SW480 (cell line): ENCODE measurements at places on chromosomes 6 and 20.

- DNase-seq: no peak
These were observed 22.6 kb upstream of the ULBP3 start for GRCh38 chr6:150091476-150091875.

GRCh38 chr6:36386495-36387439 lies 702 bp downstream of the ETV7 start:
- peak; percentile 38 for DNase-seq

- no peak for DNase-seq
These were observed 253.3 kb upstream of the JAG1 start for GRCh38 chr20:10927011-10927583.

DNA sequence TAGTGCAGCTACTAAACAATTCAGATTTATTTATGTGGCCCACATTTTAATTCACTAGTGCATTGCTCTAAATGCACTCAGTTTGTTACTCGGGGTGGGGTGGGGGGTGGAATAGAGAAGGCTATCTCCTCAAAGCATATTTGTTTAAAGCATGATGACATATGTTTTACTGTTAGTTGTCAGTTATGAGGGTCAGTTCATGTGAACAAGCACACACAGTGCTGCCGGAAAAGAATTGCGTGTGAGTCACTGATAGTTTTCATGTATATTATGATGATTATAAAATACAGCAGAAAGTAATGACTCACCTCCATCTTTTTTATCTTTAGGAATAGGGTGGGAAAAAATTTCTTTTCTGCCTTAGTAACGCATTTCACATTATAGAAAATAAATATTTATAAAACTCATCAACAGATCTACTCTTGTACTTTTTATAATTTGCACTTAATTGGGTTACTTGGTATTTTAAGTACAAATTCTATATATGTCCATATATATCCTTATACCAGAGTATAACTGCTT lies 42.2 kb upstream of the STXBP5 start:
- DNase-seq: peak; percentile 51

DNA sequence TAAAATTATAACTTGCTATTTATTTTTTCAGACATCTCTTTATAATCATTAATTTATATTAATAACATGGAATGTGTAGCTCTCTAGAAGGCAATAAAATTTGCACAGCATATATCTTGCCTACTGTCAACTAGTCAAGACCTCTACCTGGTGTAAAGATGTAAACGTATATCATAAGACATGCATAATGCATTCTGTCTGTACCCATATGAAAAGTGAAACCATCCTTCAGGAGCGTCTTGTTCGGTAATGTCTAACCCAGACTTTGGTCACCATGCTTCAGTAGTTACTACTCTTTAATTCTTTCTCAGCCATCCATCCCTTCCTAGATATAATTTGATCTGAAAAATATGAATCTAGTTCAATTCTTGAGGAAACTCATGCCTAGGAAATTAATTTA lies 21.0 kb downstream of the CEP43 start:
- DNase-seq: no peak

- DNase-seq: no peak
These were observed 229.7 kb downstream of the LAMA2 start for GRCh38 chr6:129112591-129112990.

GRCh38 chr6:12509060-12509459 lies 207.5 kb upstream of the PHACTR1 start:
- no peak for DNase-seq

DNA sequence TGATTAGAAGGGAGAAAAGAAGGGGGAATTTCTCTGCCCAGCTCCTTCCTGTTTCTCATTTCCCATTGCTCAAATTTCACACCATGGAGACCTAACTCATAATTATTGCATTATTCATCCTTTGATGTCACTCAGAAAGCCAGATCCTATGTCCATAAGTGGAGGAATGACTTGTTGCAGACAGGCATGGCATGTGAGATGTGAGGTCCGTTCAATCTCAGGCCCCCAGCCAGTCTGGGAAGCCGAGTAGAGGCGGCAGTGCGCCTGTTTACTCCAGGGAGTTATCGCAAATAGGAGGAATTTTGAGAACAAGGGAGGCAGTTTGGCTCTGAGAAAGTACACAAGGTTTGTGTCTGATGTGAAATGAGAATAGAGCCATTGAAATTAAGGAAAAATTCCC lies 26.9 kb upstream of the MOCS1 start:
- DNase-seq: peak; percentile 2

DNA sequence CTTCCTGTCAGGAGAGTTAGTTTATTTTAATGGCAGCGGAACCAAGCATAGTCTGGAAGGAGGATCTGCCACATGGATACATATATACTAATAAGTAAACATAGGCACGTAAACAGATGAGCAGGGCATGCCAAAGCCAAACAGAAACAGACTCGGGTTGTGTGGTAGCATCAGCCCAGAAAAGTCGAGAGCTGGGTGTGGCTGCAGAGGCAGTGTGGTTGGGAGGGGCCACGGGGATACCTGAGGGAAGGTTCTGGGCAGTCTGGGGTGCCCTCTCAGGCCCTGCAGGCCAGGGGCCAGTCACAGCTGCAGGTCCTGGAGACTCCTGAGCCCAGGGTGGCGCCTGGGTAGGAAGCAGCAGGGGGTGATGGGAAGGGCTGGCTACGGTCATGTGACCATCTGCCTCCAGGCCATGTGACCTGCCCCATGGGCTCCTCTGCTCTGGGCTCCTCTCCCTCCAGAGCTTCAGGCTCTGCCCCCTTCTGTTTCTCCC lies 42.8 kb upstream of the MRPS10 start:
- DNase-seq: peak; percentile 16
